ENCODE measurements at places on chromosomes 5 and 9.

GRCh38 chr9:69218166-69218565, 44.1 kb downstream of the TJP2 start:
- DNase-seq: peak; percentile 85

GRCh38 chr9:89453452-89453851, 44.5 kb downstream of the SEMA4D start:
- no peak for DNase-seq

DNA sequence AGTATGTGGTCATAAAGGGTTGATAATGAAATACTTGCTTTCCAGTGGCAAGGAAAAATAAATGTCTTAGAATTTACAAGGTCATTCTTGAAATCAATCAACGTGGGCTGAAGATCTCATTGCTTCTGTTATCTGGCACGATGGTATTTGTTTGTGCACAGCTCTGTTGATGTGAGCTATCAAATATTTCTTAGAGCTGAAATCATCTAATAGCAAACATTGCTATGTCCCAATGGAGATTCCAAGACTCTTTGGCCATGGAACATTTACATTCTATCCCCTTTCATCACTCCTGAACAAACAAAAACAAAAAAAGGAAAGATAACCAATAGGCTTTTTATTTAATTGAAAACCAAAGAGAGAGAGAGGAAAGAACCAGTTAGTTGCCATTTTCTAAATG, 111.5 kb upstream of the CCDC152 start:
- no peak for DNase-seq

DNA sequence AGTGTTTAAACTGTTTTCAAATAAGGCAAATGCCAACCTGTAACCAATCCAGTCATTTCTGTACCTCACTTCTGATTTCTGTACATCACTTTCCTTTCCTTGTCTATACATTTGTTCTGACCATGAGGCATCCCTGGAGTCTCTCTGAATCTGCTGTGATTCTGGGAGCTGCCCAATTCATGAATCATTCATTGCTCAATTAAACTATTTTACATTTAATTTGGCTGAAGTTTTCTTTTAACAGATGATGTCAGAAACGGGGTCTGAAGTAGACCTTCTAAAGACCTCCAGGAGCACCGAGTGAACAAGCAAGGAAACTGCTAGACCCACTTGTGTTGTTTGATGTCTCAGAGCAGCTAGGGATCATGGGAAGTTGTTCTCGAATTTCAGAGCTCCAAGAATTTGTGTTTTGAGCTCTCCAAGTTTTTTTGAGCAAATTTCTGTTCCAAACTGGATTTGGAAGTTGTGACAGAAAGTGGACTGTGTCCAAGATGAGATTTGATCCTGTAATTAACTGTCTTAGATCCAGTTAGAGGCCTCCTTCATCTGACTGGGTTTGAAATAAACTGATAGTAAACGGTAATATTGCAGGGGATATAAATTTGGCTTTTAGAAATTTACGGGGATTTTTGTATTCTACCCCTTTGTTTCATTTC, 490.8 kb upstream of the ST8SIA4 start:
- DNase-seq: no peak

DNA sequence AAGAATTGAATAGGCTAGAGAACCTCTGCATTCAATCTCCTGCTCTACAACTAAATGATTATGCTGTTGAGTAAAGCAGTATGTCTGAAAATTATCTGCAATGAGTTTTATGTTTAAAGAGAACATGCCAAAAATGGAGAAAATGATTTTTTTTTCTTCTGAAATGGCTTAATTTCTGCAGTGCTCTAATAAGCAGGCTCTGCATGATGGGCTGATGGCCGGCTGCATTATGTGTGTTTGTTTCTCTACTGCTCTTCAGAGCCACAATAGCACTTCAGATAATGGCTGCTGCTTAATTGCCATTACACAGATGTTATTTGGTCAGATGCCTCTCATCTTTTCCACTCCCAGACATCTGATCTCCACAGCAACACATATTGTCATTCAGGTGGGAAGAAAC, 286.4 kb upstream of the DMAC1 start:
- DNase-seq: peak; percentile 92

DNA sequence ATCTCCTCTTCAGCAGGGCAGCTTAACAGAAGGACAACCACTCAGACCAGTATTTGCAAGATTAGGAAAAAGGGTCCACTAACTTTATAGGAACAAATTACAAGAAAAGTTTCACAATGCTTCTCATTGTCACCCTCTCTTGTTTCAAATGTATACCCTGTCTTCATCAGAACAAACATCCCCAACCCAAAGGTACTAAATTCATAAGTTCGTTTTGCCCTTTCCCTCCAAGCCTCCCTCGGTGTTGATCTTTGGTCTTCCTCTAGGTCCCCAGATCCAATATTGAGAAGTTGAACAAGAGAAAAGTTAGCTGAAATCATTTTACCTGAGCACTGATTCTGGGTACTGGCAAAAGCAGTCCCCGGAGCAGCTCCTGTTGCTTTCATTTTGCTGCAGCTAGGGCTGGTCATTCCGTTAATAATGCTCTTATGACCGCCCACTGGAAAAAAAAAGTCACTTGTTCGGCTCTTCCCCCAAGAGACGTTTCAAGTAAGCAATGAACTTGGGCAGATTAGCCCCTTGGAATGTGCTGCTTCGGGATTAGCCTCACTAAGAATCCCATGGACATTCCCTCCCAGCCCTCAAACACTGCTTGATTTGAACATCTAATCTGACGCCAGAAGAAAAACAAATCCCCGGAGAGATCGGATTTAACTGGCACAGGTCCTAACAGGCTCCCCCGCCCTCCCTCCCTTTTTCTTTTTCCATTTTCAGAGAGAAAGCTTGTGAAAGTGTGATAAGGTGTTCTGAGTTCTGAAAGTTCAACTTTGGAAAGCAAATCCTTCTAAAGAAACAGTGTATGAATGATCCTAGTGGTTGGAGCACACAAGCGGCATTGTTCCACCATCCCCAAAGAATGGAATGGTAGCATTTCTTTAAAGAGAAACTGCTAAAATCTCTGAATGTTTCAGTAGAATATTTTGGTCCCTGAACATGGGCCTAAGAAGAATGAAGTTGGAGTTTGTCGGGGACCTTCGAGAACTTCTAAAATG, 252.5 kb downstream of the TRPM3 start:
- DNase-seq: no peak

DNA sequence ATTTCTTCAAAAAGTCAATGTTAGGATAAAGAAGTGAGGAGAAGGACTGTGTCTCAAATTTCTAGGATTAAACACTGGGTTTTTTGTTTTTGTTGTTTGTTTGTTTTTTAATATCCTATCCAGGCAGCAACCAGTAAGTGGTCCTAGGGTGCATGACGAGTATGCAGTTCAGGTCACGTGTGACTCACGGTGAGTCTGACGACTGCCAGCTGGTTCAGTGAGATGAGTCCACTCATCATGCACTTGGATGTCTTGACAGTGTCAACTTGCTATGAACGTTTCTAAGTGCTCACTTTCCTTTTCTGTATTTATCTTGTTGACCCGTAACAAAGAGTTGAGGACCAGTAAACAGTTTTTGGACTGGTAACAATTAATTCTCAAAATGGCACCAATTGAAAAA, 32.7 kb downstream of the ATG10 start:
- DNase-seq: no peak

- no peak for DNase-seq
Measured at GRCh38 chr5:1053391-1054017, 44.9 kb downstream of the NKD2 start.

DNA sequence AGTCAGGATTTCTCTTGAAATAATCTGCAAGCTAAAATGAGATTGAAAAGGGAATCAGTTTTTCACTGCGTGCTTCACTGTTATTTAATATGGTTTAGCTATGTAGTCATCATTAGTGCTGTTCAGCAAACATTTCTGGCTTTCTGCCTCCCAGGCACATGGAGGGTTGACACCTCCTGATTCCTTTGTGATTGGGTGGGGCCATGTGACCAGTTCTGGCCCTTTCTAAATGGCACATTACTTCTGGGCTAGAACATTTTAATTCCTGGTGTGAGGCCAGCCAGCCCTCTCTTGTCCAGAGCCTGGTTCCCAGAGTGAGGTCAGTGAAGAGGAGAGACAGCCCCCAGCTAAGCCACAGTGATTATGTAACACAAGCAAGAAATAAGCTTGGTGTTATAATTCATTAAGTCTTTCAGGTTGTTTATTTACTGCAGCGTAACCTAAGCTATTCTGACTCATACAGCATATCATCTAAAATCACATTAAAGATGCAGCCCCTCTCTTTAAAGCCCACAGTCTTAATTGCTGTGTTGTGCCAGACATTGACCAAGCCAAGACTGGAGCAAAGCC, 17.4 kb upstream of the ARSI start:
- DNase-seq: peak; percentile 13

GRCh38 chr5:151236888-151237287, 13.0 kb upstream of the CCDC69 start:
- DNase-seq: no peak
